ENCODE measurements at places on chromosomes 16 and 17.

DNA sequence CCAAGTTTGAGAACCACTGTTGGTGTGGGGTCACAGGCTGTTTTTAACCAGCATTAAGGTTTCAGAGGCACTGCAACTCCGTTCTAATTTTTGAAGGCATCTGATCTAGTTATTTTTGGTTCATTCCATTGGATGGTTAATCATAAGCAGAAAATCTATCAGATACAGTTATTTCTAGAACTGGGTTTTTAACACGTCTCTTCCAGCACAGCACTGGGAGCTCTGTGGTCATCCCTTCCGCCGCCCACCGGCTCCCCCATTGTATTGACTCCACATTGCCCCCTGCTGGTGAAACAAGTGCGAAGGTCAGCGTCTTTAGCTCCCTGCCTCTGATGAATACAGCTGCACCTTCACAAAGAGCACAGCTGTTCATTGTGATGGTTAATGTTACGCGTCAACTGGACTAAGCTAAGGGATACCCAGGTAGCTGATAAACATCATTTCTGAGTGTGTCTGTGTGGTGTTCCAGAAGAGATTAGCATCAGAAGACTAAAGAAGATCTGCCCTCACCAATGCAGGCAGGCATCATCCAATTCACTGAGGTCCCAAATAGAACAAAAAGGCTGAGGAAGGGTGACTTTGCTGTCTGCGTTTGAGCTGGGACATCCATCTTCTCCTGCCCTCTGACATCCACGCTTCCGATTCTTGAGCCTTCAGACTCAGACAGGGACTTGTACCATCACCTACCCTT, 8.5 kb downstream of the CCL18 start:
- DNase-seq, result peak; percentile 15

DNA sequence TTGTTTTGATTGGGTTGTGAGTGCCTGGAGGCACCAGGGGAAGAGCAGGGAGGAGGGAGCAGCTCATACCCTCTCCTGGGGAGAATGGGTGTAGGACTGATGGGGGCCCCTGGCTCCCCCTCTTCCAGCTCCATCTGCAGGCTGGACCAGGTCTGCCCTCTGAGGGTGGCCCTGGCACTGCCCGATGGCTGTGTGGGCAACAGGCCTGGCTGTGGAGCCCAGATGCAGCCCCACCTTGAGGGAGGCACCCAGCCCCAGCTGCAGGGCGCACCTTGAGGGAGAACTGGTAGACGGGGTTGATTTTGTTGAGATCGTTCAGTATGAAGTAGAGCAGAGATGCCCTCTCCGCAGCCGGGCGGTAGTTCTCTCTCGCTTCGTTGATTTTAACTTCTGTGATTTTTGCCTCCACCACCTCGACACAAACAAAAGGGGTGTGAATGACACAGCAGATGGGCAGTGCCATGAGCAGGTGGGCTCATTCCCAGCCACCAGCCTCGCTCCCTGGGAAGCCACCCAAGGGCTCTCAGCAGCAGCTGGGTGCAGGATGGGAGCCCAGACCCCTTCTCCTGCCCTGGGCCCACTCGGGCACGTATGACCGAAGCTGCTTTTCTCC, 71.6 kb downstream of the PGS1 start:
- DNase-seq, result no peak

GRCh38 chr17:31596382-31597323, 205.2 kb downstream of the RAB11FIP4 start:
- DNase-seq, result no peak

- no peak for DNase-seq
Measured at GRCh38 chr17:4142107-4142900, 526 bp downstream of the ZZEF1 start.

DNA sequence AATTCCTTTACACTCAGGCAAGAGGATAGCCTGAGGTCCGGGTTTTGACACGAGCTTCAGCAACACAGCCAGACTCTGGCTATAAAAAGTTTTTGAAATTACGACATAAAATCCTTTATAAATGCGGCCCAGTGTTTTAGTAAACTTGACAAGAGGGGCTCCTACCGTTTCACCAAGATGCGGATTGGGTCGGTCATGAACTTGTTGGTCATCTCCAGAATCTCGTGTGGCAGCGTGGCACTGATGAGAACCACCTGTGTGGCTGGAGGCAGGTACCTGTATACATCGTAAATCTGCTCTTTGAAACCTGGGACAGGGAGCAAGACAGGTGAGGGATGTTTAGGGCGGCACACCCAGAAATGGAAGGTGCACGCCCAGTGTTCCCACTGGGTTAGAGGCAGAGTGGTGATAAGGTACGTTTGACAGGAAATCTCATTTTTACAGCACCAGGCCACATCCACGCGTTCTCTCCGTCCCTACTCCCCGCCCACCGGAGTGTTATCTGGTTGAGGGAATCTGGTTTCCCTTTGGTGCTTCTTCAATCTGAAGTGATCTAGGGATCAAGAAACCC, 8.0 kb downstream of the EIF4A3 start:
- DNase-seq, result no peak

- no peak for DNase-seq
Measured at GRCh38 chr17:68594552-68594951, 6.6 kb downstream of the FAM20A start.

GRCh38 chr16:85917012-85917411, 18.1 kb downstream of the IRF8 start:
- no peak for DNase-seq

DNA sequence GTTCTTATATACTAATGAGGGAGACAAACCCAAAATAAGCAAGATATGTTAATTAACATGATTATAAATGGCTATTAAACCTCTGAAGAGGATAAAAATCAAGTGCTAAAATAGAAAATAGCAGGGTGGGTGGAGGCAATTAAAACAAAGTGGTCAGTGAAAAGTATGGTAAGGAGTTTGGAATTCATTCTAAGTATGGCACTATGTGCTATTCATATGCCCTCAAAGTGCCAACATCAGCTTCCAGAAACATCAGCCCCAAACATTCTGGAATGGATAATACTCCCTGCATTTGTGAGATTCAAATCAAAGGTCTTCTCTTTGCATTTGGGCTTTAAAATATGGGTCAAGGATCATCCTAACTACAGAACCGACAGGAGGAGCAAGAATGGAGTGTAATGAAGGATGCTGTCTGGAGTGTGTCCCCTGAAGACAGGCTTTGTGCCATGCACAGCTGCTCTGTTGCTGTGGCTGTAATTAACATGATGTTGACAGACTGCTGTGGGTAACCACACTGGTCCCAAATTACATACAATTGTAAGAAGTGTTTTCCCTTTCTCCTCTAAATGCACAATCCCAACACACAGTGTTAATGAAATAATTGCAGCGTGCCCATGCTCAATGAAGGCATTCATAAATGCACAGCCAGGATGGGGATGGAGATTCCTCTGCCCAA, 93.1 kb downstream of the VAT1L start:
- no peak for DNase-seq

- DNase-seq, result no peak
Measured at GRCh38 chr17:55200904-55201303, 63.9 kb upstream of the HLF start.

DNA sequence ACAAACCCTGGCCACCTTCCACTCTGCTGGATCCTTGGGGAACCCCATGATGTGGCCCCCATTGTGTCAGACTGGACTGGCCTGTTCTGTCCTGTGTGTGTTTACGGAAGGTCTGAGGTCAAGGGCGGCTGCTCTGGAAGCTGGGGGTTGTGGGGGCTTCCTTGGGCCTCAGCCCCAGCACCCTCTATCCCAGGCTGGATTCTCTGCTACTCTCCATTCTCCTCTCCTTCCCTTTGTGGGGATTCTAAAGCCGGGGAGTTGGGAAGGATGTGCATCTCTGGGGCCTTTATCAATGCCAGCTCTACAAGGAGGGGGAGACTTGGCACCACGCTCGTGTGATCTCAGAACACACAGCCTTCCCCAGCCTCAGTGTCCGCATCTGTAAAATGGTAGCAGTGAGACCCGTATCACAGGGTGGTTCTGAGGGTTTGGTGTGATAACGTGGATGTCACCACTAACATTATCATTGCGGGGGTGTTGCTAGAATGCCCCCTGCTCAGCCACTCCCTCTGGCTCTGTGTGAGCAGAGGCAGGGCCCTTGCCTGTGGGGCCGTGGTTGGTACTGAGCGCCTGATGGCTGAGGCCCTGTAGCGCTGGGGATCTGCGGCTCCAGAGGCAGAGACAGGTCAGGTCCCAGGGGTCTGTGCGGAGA, 18.1 kb downstream of the ADGRG1 start:
- no peak for DNase-seq

- DNase-seq, result no peak
Measured at GRCh38 chr17:33055746-33056145, 64.1 kb downstream of the SPACA3 start.

DNA sequence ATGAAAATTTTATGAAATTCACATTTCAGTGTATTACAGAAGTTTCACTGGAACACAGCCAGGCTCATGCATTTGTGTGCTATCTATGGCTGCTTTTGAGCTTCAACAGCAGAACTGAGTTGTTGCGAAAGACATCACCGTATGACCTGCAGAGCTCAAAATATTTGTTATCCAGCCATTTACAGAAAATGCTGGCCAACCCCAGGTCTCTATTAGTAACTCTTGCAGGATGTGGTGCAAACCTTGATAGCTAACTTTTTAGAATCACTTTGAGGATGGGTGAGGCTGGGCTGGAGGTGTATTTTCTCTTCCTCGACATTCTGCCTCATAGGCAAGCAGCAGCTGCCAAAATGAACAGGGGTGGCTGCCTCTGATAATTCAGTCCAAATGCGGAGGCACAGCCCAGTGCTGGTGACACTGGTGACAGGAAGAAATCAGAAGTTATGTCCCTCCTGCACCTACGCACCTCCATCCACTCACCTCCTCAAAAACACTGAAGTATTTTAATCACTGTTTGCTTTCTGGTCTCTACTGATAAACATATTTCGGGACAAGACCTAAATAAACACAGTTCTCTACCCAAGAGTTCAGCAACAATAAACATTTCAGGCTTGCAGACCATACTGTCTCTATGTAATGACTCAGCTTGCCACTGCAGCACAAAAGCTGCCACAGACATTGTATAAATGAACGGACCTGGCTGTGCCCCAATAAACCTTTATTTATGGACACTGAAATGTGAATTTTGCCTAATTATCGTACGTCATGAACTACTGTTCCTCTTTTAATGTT, 28.5 kb downstream of the ARHGAP17 start:
- DNase-seq, result no peak

DNA sequence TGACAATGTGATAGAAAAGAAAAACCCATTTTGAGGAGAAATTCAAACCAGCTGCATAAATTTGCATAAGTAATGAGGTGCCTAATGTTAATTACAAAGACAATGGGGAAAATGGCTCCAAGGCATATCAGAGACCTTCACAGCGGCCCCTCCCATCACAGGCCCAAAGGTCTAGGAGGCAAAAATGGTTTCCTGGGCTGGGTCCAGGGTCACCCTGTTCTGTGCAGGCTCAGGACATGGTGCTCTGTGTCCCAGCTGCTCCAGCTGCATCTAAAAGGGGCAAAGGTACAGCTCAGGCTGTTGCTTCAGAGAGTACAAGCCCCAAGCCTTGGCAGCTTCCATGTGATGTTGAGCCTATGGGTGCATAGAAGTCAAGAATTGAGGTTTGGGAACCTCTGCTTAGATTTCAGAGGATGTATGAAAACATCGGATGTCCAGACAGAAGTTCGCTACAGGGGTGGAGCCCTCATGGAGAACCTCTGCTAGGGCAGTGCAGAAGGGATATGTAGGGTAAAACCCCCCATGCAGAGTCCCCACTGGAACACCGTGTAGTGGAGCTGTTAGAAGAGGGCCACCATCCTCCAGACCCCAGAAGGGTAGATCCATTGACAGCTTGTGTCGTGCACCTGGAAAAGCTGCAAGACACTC, 40.6 kb downstream of the IKZF3 start:
- DNase-seq, result no peak

DNA sequence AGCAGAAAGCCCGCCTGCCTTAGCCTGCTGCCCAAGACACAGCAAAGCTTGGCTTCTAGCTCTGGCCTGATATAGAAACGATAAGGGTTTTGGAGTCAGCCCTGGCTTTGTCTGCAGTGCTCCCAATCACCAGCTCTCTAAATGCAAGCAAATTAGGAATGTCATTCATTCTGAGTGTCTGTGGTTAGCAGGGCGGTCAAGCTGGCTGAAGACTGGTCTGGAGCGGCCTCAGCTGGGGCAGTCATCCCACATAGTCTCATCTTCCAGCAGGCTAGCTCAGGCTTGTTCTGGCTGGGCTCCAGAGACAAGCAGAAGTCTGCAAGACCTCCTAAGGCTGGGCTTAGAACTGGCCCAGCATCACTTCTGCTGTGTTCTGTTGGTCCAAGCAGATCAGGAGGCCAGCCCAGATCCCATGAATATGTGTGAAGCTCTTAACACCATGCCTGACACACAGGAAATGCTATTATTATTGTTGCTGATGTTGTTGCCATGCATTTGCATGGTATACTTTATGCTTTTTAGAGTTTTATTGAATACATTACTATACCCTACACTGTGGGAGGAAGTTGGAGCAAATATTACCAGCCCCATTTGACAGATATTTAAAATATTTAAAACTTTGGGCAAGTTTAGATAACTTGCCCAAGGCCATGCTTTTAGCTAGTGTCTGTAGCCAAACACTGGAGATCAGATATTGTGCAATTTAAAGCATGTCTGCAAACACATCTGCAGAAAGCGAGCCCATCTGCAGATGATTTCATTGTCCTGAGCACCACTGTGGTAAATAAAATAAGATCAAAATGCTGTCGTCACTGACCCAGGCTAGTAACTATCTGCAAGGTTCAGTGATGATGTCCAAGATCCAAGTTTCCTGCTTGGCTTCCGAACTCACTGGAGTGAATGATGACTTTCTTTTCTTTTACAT, 24.8 kb downstream of the TMC7 start:
- DNase-seq, result no peak

GRCh38 chr16:19377864-19378263, 39.8 kb upstream of the TMC5 start:
- no peak for DNase-seq

DNA sequence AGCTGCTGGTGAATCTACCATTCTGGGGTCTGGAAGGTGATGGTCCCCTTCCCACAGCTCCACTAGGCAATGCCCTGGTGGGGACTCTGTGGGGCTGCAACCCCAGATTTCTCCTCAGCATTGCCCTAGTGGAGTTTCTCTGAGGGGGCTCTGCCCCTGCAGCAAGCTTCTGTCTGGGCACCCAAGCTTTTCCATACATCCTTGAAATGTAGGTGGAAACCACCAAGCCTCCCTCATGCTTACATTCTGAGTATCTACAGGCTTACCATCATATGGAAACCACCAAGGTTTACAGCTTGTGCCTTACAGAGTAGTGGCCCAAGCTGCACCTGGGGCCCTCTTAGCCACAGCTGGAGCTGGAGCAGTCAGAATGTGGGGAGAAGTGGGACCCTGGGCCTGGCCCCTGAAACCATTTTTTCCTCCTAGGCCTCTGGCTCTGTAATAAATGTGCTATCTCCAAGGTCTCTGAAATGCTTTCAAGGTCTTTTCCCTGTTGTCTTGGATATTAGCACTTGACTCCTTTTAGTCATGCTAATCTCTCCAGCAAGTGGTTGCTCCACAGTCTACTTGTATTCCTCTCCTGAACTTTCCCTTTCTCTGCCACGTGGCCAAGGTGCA, 19.6 kb upstream of the DLX3 start:
- no peak for DNase-seq
